ENCODE measurements at places on chromosomes 11 and 22. TPM values are rescaled to one million over a fixed set of nuclear protein-coding genes. Genes with fewer than 3 reads are reported as not detected.

DNA sequence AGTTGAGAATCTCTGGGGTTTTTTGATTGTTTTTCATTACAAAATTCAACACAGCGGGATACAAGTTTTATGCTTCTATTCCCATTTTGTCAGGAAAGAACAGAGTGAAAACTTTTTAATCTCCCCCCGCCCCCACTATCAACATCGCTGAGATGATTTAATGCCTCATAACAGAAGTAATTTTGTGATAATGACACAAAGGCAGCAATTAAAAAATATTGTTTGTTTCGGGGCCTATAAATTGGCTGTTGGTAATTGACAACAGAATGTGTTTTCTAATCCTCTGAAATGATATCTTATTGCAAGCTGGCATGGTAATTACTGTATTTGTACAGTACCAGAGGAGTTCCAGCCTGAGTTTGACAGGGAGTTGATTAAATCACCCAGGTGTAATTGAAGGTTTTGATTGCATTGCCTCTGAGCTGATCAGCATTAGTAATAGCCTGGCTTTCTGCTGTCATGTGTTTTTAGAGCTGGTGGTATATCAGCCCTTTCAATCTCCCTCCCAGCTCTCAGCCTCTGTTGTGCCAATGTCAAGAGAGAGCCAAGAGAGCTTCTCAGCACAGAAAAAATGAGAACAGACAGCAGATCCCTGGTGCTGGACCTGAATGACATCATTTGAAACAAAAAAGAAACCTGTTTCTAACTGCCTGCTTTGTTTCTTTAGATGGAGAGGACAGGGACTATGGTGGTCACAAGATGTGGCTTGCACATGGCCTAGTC, 265.1 kb downstream of the FAM76B start:
- no peaks in the 10 kb centered on the region for H3K27me3 ChIP-seq
- DNase-seq: no peak
- H3K36me3 ChIP-seq: no peaks in the 10 kb centered on the region
- H3K27ac ChIP-seq: no peak overlapping the region

GRCh38 chr22:18109410-18110193, 1.0 kb upstream of the TUBA8 start:
- H3K4me1 ChIP-seq: peaks cover 15% of the 10 kb centered on the region
- peaks cover 31% of the 10 kb centered on the region for H3K27me3 ChIP-seq
- no peaks in the 10 kb centered on the region for H3K36me3 ChIP-seq
- H3K27ac ChIP-seq: no peak overlapping the region
- DNase-seq: no peak

GRCh38 chr11:78967811-78968210, 393.1 kb upstream of the NARS2 start:
- no peaks in the 10 kb centered on the region for H3K36me3 ChIP-seq
- no peaks in the 10 kb centered on the region for H3K4me1 ChIP-seq
- no peak overlapping the region for H3K27ac ChIP-seq
- H3K27me3 ChIP-seq: peaks cover 23% of the 10 kb centered on the region
- no peak overlapping the region for H3K4me3 ChIP-seq
- DNase-seq: no peak

Gene SF1
- total RNA-seq: 423 TPM

GRCh38 chr11:127576210-127576609, 575.6 kb upstream of the KIRREL3 start:
- no peaks in the 10 kb centered on the region for H3K36me3 ChIP-seq
- H3K4me3 ChIP-seq: no peak overlapping the region
- no peaks in the 10 kb centered on the region for H3K27me3 ChIP-seq
- no peak for DNase-seq

Gene POTEH
- not detected for total RNA-seq

- H3K27ac ChIP-seq: no peak overlapping the region
- no peaks in the 10 kb centered on the region for H3K27me3 ChIP-seq
- H3K4me3 ChIP-seq: no peak overlapping the region
- no peak for DNase-seq
- peaks cover 60% of the 10 kb centered on the region for H3K4me1 ChIP-seq
- H3K36me3 ChIP-seq: no peaks in the 10 kb centered on the region
Observed at GRCh38 chr11:65311170-65311678, 3.4 kb upstream of the CDC42EP2 start.

GRCh38 chr22:37995460-37995859, 11.1 kb upstream of the SOX10 start:
- H3K36me3 ChIP-seq: no peaks in the 10 kb centered on the region
- H3K27ac ChIP-seq: no peak overlapping the region
- H3K4me1 ChIP-seq: no peaks in the 10 kb centered on the region
- no peak for DNase-seq

Gene CALCA
- not detected for total RNA-seq

DNA sequence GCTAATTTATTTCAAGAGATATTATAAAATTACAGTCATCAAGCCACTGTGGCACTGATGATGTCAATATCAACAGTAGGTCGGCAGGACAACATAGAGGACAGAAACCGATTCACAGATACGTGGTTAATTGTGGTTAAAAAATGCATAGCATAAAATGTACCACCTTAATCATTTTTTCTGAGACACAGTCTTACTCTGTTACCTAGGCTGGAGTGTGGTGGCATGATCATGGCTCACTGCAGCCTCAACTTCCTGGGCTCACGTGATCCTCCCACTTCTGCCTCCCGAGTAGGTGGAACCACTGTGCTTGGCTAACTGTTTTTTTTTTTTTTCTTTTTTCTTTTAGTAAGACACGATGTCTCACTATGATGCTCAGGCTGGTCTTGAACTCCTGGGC, 21.0 kb upstream of the TOLLIP start:
- no peak overlapping the region for H3K4me3 ChIP-seq
- H3K27ac ChIP-seq: no peak overlapping the region
- H3K27me3 ChIP-seq: peaks cover 16% of the 10 kb centered on the region
- peaks cover 15% of the 10 kb centered on the region for H3K4me1 ChIP-seq
- H3K36me3 ChIP-seq: no peaks in the 10 kb centered on the region

DNA sequence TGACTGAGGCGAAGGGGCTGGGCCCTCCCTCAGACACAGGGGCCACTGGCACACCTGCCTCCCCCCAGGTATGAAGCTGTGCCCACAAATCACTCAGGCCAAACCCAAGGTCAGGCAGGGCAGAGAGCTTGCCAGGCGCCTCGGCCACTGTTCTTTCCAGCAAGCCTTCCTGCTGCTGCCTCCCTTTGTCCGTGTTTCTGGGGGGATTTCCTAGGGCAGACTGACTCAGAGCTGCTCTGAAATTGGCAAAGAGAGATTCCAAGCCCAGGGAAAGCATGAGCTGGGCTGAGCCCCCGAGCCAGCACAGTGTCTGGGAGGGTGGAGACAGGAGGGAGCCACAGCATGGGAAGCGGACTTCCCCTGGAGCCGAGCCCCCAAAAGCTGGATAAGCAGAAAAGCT, 33.2 kb downstream of the PPP2R1B start:
- no peak overlapping the region for H3K4me3 ChIP-seq
- no peak for DNase-seq
- no peaks in the 10 kb centered on the region for H3K36me3 ChIP-seq
- H3K4me1 ChIP-seq: peaks cover 77% of the 10 kb centered on the region
- no peaks in the 10 kb centered on the region for H3K27me3 ChIP-seq

- H3K4me3 ChIP-seq: no peak overlapping the region
- no peaks in the 10 kb centered on the region for H3K4me1 ChIP-seq
- H3K36me3 ChIP-seq: no peaks in the 10 kb centered on the region
- no peak overlapping the region for H3K27ac ChIP-seq
- H3K27me3 ChIP-seq: peaks cover 12% of the 10 kb centered on the region
- DNase-seq: no peak
Observed at GRCh38 chr11:126492331-126493082, 137.0 kb downstream of the ST3GAL4 start.

- H3K4me3 ChIP-seq: no peak overlapping the region
- no peak for DNase-seq
- peaks cover 14% of the 10 kb centered on the region for H3K27me3 ChIP-seq
- no peaks in the 10 kb centered on the region for H3K4me1 ChIP-seq
Observed at GRCh38 chr22:49740242-49740641, 87.4 kb downstream of the BRD1 start.

Gene TBC1D22A
- 111 TPM for total RNA-seq

GRCh38 chr22:49364398-49364797, 463.3 kb downstream of the BRD1 start:
- no peak overlapping the region for H3K4me3 ChIP-seq
- H3K27ac ChIP-seq: no peak overlapping the region
- peaks cover 4% of the 10 kb centered on the region for H3K27me3 ChIP-seq
- no peak for DNase-seq
- H3K36me3 ChIP-seq: no peaks in the 10 kb centered on the region
- H3K4me1 ChIP-seq: no peaks in the 10 kb centered on the region

DNA sequence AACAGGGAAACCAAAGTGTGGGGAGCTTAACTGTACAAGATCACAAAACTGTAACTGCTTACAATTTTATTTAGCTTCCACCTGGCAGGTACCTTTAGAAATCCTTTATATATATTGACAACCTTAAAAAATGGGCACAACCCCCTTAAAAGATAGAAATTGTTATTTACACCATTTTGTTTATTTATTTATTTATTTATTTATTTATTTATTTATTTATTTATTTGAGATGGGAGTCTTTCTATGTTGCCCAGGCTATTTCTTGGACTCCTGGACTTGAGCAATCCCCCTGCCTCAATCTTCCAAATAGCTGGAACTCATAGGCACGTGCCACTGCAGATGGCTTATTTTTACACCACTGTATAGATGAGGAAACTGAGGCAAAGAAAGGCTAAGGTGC, 74.5 kb downstream of the INSC start:
- no peaks in the 10 kb centered on the region for H3K36me3 ChIP-seq
- H3K4me3 ChIP-seq: no peak overlapping the region

DNA sequence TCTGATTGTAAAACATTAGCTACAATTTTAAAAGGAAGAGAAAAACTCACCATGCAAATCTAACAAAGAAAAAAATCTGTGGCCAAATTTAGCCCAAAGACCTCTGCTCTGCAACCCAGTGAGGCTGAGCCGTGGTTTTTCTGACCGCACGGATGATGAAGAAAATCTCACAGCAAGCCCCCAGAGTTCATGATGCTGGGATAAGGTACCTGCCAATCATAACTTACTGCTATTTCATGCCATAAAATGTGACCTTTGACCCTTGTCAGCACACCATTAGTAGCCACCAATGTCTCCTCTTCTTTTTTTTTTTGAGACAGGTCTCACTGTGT, 11.1 kb downstream of the CERK start:
- H3K27ac ChIP-seq: no peak overlapping the region
- no peak for DNase-seq
- no peak overlapping the region for H3K4me3 ChIP-seq
- H3K4me1 ChIP-seq: peaks cover 7% of the 10 kb centered on the region
- H3K36me3 ChIP-seq: no peaks in the 10 kb centered on the region

GRCh38 chr11:65341856-65342255, 8.2 kb downstream of the DPF2 start:
- H3K27me3 ChIP-seq: no peaks in the 10 kb centered on the region
- H3K4me3 ChIP-seq: no peak overlapping the region
- no peak for DNase-seq
- H3K36me3 ChIP-seq: peaks cover 63% of the 10 kb centered on the region
- no peaks in the 10 kb centered on the region for H3K4me1 ChIP-seq

DNA sequence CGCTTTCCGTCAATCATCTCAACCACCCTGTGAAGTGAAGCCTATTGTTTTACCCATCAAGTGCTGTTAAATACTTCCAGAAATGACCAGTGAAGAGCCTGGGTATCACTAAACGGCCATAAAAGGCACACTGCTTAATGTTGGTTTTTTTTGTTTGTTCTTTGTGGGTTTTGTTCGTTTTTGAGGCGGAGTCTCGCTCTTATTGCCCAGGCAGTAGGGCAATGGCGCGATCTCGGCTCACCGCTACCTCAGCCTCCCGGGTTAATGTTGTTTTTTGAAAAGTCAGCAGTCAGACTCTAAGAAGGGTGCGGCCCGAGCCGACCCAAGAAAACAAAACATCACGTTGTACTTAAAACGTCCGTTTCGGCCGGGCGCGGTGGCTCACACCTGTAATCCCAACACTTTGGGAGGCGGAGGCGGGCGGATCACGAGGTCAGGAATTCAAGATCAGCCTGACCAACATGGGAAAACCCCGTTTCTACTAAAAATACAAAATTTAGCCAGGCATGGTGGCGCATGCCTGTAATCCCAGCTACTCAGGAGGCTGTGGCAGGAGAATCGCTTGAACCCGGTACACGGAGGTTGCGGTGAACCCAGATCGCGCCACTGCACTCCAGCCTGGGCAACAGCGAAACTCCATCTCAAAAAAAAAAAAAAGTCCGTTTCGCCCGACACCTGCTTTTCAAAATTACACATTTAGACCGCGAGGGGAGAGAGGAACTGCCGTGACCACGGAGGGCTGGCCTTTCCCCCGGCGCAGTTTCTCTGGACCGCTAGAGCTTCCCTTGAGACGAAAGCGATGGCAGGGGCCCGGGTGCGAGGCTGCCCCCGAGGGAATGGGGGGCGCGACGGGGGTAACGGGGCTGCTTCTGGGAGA, 714 bp downstream of the CD59 start:
- peak overlapping the region; percentile 66 for H3K4me3 ChIP-seq
- H3K27ac ChIP-seq: peak overlapping the region; percentile 90
- H3K36me3 ChIP-seq: no peaks in the 10 kb centered on the region
- peak; percentile 57 for DNase-seq
- H3K4me1 ChIP-seq: peaks cover 46% of the 10 kb centered on the region

GRCh38 chr11:34348919-34349318, 8.9 kb downstream of the ABTB2 start:
- no peak overlapping the region for H3K4me3 ChIP-seq
- peaks cover 24% of the 10 kb centered on the region for H3K4me1 ChIP-seq
- no peak for DNase-seq
- peaks cover 5% of the 10 kb centered on the region for H3K27me3 ChIP-seq

GRCh38 chr11:58994171-58994570, 54.9 kb downstream of the GLYATL1 start:
- no peaks in the 10 kb centered on the region for H3K4me1 ChIP-seq
- DNase-seq: no peak

GRCh38 chr11:2276280-2277007, 6.1 kb upstream of the ASCL2 start:
- no peak overlapping the region for H3K4me3 ChIP-seq
- peaks cover 11% of the 10 kb centered on the region for H3K27me3 ChIP-seq
- H3K27ac ChIP-seq: no peak overlapping the region
- H3K4me1 ChIP-seq: no peaks in the 10 kb centered on the region
- no peak for DNase-seq

GRCh38 chr11:118621071-118621783, 13.8 kb downstream of the PHLDB1 start:
- peak; percentile 82 for DNase-seq
- no peaks in the 10 kb centered on the region for H3K27me3 ChIP-seq
- peak overlapping the region; percentile 74 for H3K27ac ChIP-seq
- H3K4me1 ChIP-seq: peaks cover 44% of the 10 kb centered on the region
- H3K4me3 ChIP-seq: peak overlapping the region; percentile 43
- no peaks in the 10 kb centered on the region for H3K36me3 ChIP-seq

GRCh38 chr11:9138133-9138453, 46.7 kb upstream of the SCUBE2 start:
- DNase-seq: no peak
- no peak overlapping the region for H3K4me3 ChIP-seq
- no peaks in the 10 kb centered on the region for H3K36me3 ChIP-seq
- H3K27me3 ChIP-seq: no peaks in the 10 kb centered on the region
- peaks cover 24% of the 10 kb centered on the region for H3K4me1 ChIP-seq

- no peaks in the 10 kb centered on the region for H3K27me3 ChIP-seq
- H3K36me3 ChIP-seq: peaks cover 48% of the 10 kb centered on the region
- H3K4me3 ChIP-seq: no peak overlapping the region
- H3K27ac ChIP-seq: no peak overlapping the region
- no peaks in the 10 kb centered on the region for H3K4me1 ChIP-seq
- no peak for DNase-seq
Observed at GRCh38 chr22:29341056-29341848, 25.8 kb upstream of the RASL10A start.
